T-helper 2 cell (primary cell): ENCODE measurements at places on chromosomes 2 and 18.

DNA sequence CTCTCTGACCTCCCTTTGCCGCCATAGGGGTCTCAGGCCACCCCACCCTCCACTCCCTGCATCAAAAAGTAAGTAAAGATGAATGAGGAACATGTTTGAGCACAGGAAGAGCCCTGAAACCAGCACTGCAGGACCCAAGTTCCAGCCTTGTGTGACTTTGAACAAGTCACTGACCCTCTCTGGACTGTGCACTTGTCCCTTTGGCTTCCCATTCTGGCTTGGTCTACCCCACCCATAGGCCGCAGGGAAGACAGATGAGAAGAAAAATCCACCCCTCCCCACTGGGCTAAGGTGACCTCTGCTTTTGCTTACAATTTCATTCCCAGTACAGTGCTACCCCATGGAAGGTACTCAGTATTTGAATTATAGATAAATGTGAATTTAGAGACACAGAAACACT lies 43.8 kb downstream of the TMEM17 start:
- DNase-seq: no peak

GRCh38 chr18:13229001-13229671 lies 10.6 kb downstream of the LDLRAD4 start:
- DNase-seq: no peak

DNA sequence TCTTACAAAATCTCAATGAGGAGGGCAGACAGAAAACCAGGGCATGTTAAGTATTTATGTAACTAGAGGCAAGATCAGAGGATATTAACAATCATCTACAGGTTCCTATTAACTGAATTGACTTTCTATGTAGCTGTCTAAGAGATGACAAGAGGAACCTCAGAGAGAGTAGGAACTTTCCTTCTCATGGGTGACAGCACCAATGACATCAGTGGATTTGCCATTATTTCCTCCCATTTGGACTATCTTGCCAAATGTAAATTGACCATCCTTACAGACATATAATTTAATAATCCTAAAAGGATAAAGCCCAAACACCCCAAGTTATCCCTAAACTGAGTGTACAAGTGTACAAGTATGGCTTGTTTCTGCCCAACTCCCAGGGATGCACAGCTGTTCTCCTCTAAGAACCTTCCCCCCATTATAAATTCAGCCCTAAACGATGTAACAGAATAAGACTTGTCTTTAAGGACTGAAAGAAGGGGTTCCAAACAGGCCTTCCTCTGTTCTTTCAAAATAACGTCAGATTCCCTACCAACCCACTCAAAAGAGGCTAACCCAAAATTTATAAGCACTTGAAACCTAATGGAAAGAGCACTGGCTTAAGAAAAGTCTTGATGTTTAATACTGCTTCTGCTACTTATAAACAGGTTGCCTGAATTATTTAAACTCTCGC lies 73.4 kb upstream of the CHAC2 start:
- DNase-seq: no peak

DNA sequence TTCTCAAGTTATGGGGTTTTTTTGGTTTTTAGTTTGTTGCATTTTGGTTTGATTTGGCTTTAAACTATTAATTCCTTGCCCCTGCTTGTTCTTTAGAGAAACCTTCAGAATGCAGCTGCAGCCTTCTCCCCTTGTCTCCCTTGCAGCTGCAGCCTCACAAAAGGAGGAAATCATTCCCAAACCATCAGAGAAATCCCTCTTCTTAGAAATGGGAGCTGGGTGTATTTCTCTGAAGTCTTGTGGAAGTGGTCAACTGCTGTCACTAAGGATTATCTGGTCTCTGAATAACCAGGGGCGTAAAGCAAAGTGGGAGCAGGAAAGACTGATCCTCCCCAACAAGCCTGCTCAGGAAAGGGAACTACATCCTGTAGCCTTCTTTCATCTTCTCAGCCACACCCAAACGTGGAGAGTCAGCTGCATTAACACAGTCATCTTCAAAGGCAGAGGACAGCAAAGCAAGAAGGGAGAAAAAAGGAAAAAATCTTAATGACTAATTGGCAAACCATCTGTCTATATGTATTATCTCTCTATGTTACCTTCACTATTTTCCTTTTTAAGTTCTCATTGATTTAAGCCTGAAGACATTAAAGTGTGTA lies 1834.1 kb upstream of the PIK3C3 start:
- DNase-seq: no peak

GRCh38 chr2:144054911-144055310 lies 465.0 kb downstream of the ZEB2 start:
- DNase-seq: no peak

DNA sequence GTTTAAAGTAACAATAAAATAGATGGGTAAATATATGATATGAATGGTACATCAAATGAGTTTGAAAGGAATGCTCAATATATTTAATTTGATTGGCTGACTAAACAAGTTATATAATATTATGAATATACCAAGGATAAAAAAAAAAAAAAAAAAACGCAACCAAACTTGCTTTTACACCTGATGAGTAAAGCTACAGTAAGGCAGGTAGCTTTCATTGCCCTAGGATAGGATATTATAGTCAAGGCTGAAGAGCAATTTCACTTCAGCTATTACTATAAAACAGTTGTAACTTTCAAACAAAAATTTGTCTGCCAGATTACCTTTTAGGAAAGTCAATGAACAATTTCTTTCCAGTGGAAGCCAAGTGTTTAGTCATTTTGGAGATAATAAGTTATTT lies 56.8 kb upstream of the PEX13 start:
- DNase-seq: no peak

- no peak for DNase-seq
Measured at GRCh38 chr18:37636831-37637477, 71.4 kb upstream of the CELF4 start.

DNA sequence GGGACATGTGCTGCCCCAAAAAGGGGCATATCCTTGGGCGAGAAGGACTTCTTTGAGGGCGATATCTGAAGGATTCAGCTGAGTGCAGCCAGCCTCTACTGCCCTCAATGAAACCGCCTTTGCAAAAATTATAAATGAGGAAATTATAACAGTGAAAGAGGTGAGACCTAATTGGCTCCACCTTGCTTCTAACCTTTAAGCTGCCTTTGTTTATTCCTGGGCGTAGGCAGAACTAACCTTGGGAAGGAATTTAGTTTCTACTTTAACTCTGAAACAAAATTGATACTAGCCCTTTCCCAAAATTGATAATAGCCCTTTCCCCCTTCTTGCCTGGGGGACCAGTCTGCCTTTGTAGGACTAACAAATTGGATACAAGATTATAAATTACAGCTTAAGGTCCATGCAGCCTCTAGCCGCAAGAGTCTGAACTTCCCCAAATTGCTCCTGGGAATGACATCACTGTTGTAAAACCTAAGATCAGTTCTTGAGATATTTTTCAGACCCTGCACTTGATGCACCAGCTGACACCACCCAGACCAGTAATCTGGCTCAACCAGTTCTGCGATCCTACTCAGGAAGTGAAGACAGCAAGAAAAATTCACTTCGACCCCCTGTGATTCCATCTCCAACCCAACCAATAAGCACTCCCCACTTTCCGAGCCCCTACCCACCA lies 36.0 kb upstream of the ASAP2 start:
- DNase-seq: no peak

DNA sequence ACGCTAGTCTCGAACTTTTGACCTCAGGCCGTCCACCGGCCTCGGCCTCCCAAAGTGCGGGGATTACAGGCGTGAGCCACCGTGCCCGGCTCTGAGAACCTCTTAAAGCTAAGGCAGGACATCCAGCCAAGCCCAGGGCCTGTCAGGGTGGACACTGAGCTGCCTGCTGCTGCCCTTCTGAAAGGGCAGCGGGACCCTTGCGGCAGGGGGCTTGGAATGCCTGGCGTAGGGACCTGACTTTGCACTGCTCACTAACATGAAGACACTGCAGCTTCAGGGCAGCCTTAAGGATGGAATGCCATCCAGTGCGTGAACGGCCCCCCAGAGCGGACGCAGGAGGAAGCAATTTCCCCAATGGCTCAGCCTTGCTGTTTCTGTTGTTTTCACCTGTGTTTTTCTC lies 9.0 kb downstream of the CYS1 start:
- no peak for DNase-seq

- no peak for DNase-seq
Measured at GRCh38 chr2:60152226-60152833, 401.1 kb downstream of the BCL11A start.

- no peak for DNase-seq
Measured at GRCh38 chr2:974502-974901, 23.9 kb downstream of the SNTG2 start.

- DNase-seq: no peak
Measured at GRCh38 chr2:133716166-133716565, 147.9 kb upstream of the NCKAP5 start.

GRCh38 chr2:196293751-196294515 lies 122.6 kb upstream of the STK17B start:
- DNase-seq: no peak

GRCh38 chr18:70499218-70499691 lies 210.4 kb downstream of the SOCS6 start:
- no peak for DNase-seq
